ENCODE measurements at places on chromosomes 1 and 21.

DNA sequence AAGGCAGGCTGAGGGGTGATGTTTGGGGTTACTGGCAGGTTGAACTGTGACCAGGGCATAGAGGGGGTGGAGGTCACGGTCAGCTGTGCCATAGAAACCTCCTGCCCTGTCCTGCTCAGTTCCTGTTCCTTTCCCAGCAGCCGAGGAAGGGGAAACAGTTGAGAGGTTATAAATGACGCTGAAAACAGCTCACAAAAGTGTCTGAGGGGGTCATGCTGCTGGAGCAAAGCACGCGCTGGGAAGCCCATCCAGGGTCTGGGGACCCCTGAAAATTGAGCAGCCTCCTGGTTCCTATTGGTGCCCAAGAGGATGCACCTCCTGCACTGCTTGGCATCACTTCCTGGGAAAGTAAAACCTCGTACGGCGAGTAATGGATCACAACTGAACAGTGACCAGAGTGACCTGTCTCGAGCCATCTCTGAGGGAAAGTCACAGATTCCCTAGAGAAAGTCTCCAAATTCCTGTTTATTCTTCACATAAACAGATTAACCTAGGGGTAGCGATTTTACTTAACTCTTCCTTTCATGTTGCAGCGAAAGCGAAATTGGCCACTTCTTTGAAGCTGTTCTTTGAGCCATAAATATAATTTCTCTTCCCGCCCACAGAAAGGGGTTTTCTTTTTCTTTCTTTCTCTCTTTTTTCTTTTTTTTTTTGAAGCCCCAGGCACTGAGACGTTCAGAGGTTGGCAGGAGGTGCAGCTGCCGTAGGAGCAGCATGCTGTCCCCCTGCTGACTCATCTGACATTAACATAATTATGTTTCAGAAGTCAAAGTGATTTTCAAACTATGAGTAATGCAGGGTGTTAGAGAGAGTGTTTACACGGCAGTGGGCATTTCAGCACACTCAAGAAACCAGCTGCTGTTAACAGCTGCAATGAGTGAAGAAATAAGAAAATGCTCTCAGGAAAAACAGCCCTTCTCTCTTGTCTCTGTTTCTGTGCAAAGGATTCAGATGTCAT lies 41.8 kb upstream of the ATF3 start:
- DNase-seq: no peak

DNA sequence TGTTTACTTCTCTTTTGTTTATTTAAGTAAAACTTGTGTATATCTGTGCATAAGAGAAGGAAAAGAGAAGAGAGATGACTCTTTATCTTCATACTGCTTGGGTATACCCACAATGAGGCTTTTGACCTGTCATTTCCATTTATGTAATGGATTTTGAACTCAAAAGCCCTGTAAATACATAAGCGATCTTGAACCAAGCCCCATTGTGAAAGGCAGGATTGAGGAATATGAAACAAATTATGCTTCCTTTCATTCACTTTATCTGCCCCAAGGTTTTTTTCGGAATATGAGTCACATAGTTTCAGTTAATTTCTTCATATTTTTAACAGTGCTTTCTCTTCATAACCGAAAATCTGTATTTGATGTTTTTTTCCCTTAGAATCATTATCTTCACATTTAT lies 21.4 kb downstream of the CNST start:
- no peak for DNase-seq

- no peak for DNase-seq
Measured at GRCh38 chr21:25737421-25737820, 2.6 kb downstream of the GABPA start.

DNA sequence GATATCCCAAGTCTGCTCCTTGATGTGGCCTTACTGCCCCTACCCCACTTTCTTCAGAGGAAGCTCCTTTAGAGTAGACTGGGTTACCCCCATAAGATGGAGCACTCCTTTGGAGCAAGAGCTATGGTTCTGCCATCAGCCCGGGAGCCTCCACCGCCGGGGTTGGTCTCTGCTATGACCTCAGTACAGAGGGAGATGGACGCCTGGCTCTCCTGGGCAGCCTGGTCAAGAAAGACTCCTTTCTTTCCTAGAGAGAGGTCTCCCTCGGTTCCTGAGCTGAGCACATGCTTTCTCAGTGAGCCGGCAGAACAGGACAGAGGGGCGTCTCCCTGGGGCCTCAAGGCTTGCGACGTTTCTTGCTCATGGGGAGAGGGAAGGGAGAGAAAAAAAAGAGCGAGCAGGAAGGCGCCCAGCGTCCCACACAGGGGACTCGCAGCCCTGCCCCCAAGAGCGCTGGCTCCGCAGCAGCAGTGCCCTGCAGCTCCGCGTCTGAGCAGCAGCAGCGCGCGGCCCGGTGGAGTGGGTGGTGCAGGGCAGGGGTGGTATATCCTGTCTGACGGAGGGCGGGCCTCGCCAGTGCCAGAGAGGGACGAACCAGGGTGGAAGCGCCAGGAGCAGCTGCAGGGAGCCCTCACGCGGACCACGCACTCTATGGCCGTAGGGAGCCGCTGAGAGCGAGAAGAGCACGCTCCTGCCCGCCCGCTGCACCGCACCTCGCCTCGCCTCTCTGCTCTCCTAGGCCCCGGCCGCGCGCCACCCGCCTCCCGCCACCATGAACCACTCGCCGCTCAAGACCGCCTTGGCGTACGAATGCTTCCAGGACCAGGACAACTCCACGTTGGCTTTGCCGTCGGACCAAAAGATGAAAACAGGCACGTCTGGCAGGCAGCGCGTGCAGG lies at the start of gene PKP1:
Gene PKP1 (plus strand): TSS at position 576 of the 899 bp plus-strand sequence. CDS start 197 bp downstream, at position 773.
- no peak for DNase-seq

GRCh38 chr1:165168467-165168866 lies 188.0 kb downstream of the LMX1A start:
- no peak for DNase-seq

DNA sequence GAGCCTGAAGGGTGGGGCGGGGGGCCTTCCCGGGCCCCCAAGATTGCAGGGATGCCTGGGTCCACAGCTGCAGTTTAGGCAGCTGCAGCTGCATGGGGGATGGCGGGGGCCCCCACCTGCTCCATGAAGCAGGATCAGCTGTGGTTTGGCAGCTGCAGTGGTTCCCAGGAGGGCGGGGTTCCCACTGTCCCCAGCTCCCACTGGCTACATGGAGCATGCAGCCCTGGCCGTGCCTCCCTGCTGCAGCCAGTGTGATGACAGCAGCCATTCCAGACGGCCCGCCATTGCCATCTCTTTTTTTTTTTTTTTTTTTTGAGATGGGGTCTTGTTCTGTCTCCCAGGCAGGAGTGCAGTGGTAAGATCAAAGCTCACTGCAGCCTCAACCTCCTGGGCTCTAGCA lies 992 bp upstream of the C1QA start:
- no peak for DNase-seq

DNA sequence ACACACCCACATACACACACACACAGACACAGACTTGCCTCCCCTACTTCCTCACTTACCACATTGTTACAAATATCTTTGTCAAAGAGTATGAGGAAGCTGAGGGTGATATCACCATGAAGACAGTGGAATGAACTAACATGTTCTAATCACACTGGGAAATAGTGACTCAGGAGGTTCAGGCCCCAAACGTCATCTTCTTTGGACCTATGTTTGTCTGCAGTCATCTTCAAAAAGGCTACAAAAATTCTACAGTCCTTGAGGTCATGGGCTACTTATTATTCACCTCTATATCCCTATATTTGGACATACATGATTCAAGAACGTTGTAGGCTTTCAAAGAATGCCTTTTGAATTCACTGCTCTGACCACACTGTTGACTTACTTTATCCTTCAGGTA lies 2.1 kb upstream of the LCE2C start:
- DNase-seq: no peak

DNA sequence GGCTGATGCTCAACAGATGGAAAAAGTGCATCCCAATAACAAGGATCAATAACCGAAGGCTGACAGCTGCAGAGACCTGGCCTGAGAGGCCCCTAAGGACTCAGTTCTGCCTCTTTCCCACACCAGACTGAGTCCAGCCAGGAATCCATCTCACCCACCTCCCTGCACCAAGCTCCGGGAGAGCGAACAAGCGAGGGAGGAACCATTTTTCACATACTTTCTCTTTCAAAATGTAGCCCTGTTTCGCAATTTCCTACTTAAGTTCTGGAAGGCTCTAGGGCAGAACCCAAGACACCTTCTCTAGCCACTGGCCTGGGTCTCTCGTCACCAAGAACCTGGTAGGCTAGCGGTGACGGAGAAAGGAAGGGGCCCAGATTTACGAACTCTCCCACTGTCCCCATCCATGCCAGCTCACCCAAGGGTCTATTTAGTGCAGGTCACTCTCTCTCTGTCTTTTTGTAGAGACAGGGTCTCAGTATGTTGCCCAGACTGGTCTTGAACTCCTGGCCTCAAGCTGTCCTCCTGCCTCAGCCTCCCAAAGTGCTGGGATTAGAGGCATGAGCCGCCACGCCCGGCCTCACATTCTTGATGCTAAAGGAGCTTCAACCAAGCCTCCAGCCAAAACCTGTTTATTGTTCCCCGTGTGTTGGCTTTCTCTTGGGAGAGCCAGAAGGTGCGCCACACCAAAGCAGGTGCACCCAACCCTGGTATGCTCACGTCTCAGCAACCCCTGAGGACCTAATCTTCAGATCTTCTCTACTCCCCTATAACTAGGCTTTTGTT lies 10.9 kb upstream of the GNL2 start:
- no peak for DNase-seq

DNA sequence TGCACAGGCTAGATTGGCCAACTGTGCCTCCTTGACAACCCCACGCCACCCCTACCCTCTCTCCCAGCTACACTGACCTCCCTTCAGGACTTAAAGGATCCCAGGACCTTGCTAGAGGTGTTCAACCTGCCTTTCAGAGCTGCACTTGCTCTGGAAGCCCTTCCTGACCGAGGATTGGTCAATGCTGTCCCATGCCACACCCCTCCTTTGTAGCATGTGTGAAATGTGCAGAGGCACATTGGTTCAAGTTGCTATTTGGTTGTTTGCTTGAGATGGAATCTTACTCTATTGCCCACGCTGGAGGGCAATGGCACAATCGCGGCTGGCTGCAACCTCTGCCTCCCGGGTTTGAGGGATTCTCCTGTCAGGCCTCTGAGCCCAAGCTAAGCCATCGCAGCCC lies 21.8 kb downstream of the ACTA1 start:
- no peak for DNase-seq

GRCh38 chr1:182495002-182495401 lies 45.1 kb downstream of the RGSL1 start:
- no peak for DNase-seq

GRCh38 chr1:39622427-39622826 lies 17.0 kb downstream of the HEYL start:
- no peak for DNase-seq

GRCh38 chr1:177981200-177981599 lies 11.3 kb upstream of the SEC16B start:
- DNase-seq: no peak

DNA sequence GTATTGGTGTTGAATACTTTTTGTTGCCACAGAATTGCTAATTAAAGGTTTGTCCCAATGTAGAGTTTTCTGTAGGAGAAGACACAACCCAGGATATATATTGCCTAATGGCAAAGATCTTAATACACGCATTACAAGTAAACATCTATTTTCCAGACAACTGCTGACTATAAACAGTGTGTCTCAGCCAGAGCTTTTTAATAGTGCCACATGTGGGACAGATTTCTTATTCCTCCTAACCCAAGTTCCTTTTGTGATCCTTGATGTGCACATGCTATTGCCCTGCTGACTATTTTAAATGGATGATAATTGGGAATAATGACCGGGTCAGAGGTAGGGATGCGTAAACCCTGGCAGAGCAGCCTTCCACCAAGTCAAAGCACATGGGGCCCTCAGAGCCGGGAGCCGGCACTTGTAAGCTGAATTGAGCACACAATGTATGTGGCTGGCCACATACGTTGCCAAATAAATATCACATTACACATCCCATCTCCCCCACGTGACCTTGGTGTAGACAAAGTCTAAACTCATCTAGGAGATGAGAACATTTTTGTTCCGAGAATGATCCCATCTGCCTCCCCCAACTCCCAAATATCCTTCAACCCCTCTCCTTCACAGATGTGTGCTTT lies 209.8 kb upstream of the NFIA start:
- no peak for DNase-seq

DNA sequence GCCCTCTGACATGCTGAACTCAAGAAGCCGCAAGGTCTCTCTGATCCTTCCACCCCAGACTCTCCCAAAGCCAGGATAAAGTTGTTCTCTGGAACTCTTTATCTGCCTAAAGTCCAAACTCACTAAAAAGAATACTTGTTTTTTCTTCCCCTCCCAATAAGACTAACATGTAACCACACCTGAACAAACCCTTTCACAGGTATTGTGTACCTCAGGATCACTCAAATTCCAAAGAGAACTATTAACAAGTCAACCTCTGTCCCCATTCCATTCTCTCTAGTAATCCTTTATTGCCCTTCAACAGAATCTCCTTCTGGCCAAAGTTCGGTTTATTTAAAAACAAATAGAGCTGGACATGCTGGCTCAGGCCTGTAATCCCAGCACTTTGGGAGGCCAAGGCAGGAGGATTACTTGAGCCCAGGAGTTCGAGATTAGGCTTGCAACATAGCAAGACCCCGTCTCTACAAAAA lies 4.1 kb upstream of the TOE1 start:
- DNase-seq: no peak

DNA sequence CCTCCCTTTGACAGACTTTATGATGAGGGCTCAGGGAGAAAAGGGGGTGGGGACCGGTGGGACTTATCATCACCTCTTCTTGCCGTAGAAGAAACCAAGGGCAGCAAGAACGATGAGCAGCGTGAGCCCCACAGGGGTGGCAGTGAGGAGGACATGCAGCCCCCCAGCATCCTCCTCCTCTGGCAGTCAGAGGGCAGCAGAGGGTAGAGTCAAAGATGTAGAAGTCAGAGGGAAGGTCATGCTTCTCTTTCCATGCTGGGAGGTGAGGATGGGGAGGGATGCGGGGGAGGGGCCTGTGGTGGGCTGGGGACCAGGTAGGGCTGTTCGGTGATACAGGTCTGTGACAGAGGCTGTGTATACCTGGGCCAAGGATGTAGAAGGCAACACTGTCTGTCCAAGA lies 14.8 kb downstream of the INSRR start:
- no peak for DNase-seq

DNA sequence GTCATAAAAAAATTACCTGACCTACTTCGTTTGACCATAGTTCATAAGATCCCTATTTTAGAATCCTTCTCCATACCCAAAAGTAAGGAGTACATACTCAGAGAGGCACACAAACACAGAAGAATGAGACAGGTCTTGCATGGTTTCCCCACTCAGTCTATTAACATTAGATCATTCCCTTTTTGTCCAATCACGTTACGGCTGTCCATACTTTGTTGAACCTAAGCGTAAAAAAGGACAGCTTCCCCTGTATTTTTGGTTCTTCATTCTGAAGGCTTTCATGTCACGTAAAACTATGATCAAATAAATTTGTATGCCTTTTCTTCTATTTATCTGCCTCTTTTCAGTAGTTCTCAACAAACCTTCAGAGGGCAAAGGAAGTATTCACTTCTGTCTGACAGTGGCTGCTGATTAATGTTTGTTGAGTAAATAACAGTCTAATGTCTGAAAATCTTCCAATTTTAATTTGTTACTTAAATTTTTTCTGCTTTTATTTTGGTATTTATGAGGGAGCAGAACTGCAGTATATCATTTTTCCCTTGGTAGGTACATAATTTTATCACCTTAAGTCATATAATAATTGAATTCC lies 16.4 kb downstream of the PKN2 start:
- no peak for DNase-seq

Measured in substantia nigra (tissue), 51 donors.